ENCODE measurements at places on chromosomes 6 and 20.

GRCh38 chr6:143928853-143929252 is 64.6 kb downstream of the ZC2HC1B start:
- no peak for DNase-seq

- DNase-seq: no peak
Measured at GRCh38 chr6:35694462-35694861, 5.7 kb upstream of the FKBP5 start.

- no peak for DNase-seq
Measured at GRCh38 chr20:6099819-6100218, 23.0 kb downstream of the FERMT1 start.

DNA sequence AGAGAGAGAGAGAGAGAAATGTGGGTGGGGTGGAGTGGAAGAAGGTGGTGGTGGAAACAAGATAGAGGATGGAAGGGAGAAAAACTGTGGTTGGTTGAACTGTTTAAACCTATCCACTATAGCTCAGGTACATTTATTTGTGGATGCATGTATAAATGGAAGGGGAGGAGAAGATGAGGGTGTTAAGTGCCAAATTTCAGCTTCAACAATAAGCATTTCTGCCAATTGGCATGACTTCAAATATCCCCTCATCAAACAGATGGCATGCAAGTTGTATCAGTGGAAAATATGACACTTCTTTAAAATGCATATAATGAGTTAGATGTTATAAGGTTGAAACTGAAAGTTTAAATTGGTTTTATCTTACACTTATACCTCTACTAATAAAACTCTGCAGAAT is 216.1 kb downstream of the LMBRD1 start:
- peak; percentile 56 for DNase-seq

DNA sequence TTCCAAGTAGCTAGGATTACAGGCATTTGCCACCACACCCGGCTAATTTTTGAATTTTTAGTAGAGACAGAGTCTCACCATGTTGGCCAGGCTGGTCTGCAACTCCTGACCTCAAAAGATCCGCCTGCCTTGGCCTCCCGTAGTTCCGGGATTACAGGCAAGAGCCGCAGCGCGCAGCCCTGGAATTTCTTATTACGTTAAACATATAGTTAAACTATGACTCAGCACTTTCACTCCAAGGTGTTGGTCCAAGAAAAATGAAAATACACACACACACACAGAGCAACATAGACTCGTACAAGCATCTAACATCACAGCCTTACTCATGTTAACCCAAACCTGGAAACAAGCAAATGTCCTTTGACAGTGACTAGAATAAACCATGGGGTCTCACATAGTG is 663.9 kb downstream of the PRKN start:
- DNase-seq: no peak

DNA sequence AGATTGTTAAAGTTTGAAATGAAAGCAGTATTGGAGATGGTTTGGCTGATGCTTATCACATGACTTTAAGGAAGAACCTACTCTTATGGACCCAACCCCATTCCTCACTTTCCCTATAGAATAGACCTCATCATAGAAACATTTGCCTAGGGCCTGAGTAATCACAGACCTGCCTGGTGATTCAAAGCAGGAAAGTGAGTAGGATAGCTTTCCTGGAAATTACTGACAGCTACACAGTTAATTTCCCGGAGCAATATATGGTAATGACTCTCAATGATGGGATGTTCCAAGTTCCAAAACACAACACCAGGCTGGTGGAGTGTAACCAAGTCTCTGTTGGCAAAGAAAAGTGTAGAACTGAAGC is 233.8 kb downstream of the SIM1 start:
- DNase-seq: peak; percentile 51

GRCh38 chr6:90294614-90294988 is 2.0 kb downstream of the BACH2 start:
- peak; percentile 15 for DNase-seq

GRCh38 chr6:135075018-135075417 is 20.4 kb upstream of the HBS1L start:
- DNase-seq: no peak

GRCh38 chr20:34365765-34366213 is 2.7 kb downstream of the ITCH start:
- no peak for DNase-seq

GRCh38 chr6:33589392-33589730 is 9.3 kb upstream of the BAK1 start:
- no peak for DNase-seq
